Activated T-cell treated with anti-CD3 and anti-CD28 coated beads, Interleukin-2, amount 50 U/mL, for 48 hours (primary cell): ENCODE measurements at places on chromosomes 5 and 9.
A peak's percentile ranks its signal among the peaks of the same experiment; 100 is the strongest.

GRCh38 chr9:81729135-81729534, 39.8 kb upstream of the TLE1 start:
- no peak for DNase-seq

- DNase-seq = no peak
These were observed 8.2 kb upstream of the GDNF start for GRCh38 chr5:37847978-37848425.

- DNase-seq = no peak
These were observed 186.4 kb downstream of the MELK start for GRCh38 chr9:36759141-36759540.

DNA sequence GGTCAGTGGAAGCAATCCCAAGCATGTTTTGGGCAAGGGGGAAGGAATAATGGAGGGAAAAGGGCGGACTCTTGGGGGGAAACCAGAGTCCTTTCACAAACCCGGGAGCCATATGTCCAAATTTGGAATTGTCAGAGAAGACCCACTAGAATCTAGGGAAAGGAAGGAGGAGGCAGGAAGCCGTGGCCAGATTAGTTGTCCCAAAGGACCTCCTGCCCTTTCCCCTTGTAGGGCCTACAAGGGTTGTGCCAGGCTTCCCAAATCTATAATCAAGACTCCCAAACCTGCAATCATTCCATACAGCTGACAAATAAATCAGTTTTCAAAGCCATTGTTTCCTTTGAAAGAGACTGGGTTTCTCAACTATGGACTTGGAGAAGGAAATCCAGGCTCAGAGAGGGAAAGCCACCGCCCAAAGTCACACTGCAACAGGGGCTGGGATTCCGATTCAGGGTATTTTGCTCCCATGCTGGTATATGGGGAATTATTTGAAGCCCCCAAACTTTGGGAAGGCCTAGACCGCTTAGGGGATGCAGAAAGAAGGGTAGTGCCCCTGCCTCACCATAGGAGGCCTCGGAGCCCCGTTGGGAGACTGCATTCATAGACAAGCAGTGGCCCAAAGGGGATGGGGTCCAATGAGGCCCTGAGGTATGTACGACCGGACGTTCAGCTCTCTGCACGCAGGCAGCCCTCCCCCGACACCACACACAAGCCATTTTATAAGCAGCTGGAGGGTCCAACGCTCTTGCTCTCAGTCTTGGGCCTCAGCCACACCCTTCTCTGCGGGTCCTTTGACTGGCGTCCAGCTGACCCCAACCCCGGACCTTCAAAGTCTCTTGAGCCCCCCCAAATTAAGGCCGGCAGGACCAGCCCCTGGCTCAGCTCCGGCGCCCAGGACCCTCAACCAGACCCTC, 815 bp downstream of the ANXA6 start:
- peak; percentile 58 for DNase-seq

- DNase-seq = peak; percentile 41
These were observed at the start of gene MEGF10 for GRCh38 chr5:127290019-127290945. MEGF10 (plus strand) TSS chr5:127290796; CDS start chr5:127331309, 40,513 bp downstream.

- DNase-seq = no peak
These were observed 3.4 kb downstream of the SARDH start for GRCh38 chr9:133734590-133735414.

GRCh38 chr5:113043491-113043931, 66.9 kb downstream of the DCP2 start:
- peak; percentile 49 for DNase-seq

DNA sequence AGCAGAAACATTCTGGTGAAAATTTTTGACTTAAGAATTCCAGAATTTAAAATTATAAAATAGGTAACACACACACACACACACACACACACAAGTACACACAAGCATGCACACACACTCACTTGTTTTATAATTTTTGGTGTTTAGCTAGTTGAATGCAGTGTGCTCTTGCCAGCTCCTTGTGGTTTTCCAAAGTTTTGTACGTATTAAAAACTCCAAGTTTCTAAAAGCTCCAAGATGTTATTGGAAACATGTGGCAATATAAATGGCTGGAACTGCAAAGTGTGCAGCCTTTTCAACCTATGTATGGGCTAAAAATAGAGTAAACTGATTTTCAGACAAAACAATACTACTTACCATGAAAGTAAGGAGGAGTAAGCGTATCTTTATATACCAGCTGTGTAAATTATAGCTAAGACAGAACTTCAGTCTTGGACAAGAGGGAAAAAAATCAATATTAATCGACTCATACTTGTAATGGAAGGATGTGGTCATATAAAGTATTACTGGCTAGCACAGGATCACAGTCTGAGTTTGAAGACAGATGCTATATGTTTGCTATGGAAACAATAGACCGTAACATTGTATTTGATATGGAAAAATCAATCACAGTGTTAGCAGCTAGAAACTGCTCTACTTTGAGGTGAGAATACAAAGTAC, 727.1 kb upstream of the GRAMD2B start:
- no peak for DNase-seq

- DNase-seq = no peak
These were observed 1.8 kb downstream of the EHMT1 start for GRCh38 chr9:137620581-137620980.

DNA sequence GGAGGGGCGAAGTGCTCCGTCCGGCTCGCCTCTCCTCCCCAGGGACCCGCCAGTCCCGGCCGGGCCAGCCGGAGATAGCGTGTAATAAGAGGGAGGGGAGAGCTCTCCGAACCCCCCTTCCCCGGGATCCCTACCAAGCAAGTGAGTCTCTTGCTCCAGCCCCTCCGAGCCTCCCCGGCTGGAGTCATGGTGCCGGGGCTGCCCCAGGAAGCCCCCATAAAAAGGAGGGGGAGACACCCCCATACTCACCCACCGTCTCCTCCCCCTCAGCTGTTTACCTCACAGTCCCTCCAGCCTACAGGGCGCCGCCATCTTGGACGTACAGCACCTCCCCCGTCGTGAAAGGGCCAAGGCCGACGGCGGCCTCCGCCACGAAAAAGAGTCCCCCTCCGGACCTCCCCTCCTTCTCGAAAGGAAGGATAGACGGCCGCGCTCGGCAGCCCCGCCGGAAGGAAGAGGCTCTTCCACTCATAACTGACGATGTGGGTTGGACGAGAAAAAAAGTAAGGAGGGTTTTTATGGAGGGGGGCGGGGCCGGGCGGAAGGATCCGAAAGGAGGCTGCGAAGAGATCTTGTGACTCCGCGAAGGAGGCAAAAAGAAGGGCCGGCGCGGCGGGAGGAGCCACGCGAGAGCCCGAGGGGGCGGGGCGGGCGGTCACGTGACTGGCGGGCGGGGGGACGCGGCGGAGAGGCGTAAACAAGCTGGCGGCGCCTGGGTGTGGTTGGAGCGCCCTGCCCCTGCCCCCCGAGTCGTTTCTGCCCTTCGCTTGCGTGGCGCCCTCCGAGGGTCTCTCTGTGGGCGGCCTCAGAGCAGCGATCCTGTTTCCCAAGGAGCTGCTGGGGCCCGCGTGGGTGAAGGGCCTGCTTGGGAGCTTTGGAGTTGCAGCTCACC, at the start of gene TSC1:
TSS of gene TSC1 (minus strand) at position 323 of the 892 bp plus-strand sequence. CDS start 15,744 bp downstream, outside the sequence.
- peak; percentile 99 for DNase-seq

DNA sequence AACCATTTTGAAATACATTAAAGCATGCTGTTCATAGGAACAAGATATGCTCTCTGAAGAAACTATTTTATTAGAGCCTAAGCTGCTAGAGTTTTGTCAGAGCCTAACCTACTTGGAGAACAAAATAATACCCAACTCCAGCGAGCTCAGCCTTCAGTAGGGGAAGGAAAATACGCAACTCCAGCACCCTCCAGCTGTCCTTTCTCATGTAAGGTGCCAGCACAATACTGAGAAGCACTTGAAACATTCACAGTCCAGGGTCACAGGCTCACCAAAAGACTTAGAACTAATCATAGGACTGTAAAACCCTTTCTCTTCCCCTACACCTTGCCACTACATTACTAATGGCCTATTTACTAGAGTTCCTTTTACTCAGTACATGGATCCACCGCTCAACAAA, 18.9 kb downstream of the DPYSL3 start:
- DNase-seq = no peak

DNA sequence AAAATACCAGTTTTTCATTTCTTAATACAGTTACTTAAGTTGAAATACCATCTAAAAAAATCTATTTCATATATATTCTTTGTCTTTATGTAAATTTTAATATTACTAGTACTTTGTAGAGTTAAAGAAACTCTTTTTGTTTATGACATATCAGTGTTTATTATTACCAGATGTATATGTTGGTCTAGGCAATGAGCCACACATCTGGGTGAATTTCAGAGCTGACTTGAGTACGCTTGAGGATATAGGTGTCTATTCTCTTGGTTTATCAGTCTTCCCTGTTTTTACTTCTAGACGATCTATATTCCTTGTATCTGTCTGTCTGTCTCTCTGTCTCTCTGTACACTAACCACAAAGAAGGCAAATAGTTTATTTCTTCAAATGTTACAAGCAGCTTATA, 2.9 kb downstream of the SMAD5 start:
- no peak for DNase-seq

- no peak for DNase-seq
These were observed 20.7 kb downstream of the LHX2 start for GRCh38 chr9:124032247-124032646.

DNA sequence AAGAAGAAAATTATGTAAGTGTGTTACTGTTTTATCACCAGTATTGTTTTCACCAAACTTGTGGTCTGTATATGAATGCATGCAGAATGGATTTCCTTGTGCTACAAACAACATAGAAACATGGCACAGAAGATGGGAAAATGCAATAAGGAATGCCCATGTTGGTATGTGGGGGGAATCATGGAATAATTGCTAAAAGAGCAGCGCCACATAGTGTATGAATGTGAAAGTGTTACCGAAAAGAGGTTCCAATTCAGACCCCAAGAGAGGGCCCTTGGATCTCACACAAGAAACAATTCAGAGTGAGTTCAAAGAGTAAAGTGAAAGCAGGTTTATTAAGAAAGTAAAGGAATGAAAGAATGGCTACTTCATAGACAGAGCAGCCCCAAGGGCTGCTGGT, 26.4 kb upstream of the TYRP1 start:
- DNase-seq = no peak

DNA sequence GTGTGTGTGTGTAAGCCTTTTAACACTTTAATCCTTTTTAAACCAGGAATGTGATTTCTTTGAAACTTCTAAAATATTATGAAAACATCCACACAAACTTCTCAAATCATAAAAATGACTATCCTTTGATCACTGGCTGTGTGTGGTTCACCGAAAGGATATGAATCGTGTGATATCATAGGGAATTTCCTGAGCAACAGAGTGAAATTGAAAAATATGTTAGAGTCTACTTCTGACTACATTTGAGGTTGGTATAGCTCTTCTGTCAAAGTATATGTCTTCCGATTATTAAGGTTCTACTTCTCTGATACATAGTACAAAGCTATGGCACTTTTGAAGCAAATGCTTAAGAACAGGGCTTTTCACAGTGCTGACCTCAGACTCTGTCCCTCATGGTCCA, 40.3 kb downstream of the RGMB start:
- DNase-seq = no peak

DNA sequence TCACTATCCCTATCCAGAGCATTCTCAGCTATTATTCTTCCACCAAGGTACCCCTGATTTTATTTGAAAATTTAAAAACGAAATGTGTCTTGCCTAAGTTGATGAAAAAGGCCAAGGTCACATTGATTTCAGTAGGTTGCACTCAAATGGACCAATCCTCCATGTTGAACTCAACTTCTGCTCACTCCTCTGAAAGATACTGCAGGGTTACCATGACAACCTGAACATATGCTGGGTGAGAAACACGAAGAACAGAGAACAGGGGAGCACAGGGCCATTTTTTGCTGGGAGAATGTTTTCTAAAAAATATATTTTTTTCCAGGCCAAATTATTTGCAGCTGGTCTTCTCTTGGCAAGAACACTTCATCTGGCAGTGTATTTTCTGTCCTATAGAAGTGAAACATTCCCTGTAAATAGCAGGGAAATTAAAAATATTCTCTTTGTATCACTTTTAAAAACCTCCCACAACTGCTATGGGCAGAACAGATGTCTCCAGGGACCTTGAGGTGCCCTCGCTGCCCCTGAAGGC, 215.9 kb downstream of the NXNL2 start:
- DNase-seq = no peak

- DNase-seq = no peak
These were observed 136.7 kb downstream of the EDIL3 start for GRCh38 chr5:84248013-84248412.

DNA sequence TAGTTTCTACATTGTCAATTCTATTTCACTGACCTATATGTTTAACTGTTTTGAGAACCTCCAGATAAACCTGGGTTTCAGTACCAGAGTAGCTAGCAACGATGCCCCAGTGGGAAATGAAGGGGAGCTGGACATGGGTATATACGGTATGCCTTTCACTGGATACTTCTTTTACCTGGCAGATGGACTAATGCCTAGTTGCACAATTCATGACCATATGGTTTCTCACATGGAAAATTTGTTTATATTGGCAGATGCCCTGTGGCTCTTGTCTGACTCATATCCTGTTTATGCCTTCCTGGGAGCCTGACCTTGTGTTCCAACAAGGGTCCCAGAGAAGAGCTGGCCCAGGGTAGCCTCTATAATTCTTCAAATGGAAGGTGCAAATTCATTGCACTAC, 144.1 kb downstream of the MAT2B start:
- no peak for DNase-seq

- no peak for DNase-seq
These were observed 879.8 kb upstream of the DMAC1 start for GRCh38 chr9:8679371-8679822.

DNA sequence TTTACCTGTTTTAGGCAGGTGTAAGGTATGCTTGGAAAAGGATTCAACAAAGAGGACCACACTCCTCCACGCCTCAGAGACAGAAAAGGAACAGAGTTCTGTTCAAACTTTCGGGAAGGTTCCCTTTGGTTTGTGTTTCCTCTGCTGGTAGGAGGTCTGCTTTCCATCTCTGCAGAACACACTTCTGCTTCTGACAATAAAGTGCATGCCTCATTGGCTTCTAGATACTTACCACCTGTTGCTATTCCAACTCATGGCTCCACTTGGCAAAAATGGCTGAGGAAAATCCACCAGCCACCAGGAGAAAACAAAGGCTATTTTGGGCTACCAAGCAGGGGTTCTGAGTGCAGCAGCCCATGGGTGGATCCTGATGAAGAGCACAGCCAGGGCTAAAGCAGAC, 112.7 kb downstream of the NRG2 start:
- DNase-seq = no peak

DNA sequence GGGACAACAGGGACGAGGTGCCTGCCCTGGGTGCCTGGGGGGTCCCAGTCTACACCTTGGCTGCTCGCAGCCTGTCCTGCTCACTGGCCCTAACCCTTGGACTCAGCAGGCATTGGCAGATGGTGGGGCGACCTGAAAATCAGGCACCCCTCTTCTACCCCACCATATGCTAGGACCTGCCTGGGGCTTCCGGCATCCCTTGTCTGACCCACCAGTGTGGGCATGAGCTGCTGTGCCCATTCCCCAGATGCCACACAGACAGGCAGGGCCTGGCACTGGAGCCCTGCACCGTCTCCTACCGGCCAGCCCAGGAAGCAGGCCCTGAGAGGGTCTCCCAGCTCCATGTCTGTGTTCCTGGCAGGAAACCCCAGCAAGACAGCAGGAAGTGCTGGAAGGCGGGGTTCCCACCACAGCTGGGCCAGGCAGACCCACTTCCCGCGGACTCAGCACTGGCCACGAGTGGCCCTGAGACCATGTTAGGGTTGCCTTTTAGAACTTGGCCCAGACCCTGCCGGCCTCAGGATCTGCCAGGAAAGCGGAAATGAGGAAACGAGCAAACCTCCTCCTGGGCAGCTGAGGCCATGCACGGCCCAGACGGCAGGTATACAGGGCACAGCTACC, 3.1 kb downstream of the NINJ1 start:
- DNase-seq = no peak
